ENCODE measurements at places on chromosomes 1 and 21.

DNA sequence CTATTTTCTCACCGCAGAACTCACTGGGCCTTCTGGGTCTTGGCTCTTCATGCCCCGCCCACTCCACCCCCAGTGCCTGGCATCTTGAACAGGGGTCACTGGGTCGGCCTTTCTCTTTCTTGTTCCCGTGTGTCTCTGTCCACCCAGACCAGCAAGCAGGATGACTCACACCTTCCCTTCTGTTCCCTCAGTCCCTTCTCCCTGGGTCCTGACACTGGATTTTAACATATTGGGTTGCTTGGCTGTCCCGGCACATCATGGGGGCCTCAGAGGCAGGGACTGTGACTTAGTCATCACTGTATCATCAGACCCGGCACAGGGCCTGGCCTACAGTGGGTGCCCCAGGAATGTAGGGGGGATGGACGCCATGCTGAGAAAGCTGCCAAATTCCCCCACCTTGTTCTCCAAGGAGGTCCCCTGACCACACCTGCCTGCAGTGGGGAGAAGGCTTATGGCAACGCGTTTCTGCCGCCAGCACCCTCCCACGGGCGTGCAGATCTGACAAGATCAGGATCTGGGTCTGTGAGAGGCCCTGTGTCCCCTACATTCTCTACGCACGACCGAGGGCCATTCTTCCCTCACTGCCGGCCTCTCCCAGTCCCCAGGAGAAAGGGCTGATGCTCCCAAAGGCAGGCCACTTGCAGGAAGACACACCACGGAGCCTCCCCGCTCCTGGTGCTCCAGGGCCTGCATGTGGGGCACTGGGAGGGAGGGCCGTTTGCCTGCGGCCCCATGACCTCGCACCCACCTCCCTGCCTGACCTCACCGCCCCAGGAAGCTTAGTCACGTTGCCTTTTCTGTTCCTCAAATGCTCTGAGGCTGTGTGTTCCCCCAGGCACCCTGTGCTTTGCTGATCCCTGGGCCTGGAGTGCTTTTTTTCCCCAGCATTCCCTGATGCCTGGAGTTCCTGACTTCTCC is 157.2 kb upstream of the TMEM51 start:
- no peak for DNase-seq

- DNase-seq, result no peak
Observed at GRCh38 chr1:220890602-220891001, 11.4 kb downstream of the HLX start.

DNA sequence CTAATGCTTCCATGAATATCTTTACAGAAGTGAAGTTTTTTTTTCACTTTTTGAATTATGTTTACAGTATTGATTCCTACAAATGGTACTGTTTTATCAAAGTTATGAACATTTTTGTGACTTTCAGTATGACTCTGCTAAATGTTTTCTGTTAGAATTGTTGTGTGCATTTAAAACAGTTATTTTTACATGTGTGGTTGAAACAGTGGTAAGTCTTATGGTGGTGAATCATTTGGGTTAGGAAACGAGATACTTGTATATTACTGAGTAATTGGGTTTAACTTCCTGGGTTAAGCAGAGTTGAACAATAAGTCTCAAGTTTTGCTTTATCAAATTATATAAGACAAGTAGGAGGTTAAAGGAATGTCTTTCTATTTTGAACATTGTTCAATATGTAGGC is 66.8 kb downstream of the VPS13D start:
- no peak for DNase-seq

GRCh38 chr1:50930193-50930592 is 29.9 kb downstream of the FAF1 start:
- DNase-seq, result no peak

DNA sequence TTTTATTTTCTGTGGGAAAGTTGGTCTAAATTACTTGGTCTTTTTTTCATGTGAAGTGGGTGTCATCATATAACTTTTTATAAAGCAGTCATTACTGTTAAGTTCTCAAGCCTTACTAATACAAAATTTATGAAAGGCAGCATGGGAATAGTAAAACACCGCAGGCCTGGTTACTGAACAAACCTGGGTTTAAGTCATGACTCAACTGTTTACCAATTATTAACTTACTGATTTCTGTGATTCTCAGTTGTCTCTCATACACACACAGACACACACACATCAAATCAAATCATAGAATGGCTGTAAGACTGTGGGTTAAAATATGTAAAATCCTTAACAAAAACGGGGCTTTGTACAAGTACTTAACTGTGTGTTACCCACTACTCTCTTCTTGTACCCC is 14.6 kb downstream of the MAEL start:
- no peak for DNase-seq

GRCh38 chr21:17513214-17514123 is 626 bp downstream of the CXADR start:
- no peak for DNase-seq

- no peak for DNase-seq
Observed at GRCh38 chr21:20721151-20721550, 277.1 kb upstream of the NCAM2 start.

GRCh38 chr1:34726861-34727260 is 28.0 kb upstream of the GJB5 start:
- DNase-seq, result no peak

DNA sequence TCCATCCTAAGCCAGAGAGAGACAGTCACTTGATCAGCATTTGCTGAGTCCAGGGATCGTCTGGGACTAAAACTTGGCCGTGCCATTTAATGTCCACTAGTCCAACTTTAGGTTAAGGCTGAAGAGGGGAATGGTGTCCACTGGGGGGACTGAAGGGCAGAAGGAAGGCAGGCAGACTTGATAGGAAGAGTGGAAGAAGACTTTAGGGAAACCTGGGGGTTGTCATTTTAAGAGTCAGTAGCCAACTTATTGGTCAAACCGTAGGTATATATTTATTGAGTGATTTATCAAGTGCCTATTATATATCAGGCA is 1.3 kb upstream of the LMOD1 start:
- no peak for DNase-seq

- no peak for DNase-seq
Observed at GRCh38 chr1:17573518-17574041, 34.1 kb downstream of the ARHGEF10L start.

GRCh38 chr1:111179968-111180533 is 20.4 kb downstream of the DENND2D start:
- DNase-seq, result no peak

DNA sequence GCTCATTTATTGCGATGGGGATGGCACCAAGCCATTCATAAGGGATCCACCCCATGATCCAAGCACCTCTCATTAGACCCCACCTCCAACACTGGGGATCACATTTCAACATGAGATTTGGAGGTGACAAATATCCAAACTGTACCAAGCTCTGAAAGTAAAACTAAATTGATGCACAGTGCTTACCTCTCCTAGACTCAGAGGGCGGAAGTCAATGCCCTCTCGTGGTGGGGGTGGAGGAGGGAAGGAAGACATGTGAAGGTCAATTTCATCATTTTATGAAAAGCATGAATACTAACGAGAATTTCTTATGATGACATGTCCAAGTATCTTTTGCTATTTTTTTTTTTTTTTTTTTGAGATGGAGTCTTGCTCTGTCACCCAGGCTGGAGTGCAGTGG is 120.0 kb downstream of the PGBD5 start:
- no peak for DNase-seq

- DNase-seq, result no peak
Observed at GRCh38 chr1:14713077-14713476, 114.6 kb downstream of the KAZN start.

- DNase-seq, result no peak
Observed at GRCh38 chr1:236692742-236693141, 6.4 kb downstream of the ACTN2 start.

Data from stimulated activated CD8-positive, alpha-beta memory T cell treated with anti-CD3 and anti-CD28 coated beads, Interleukin-7, amount 100 ng/mL, for 4 hours (primary cell).